Hepatocyte (in vitro differentiated cells): ENCODE measurements at places on chromosomes 16 and 17.

DNA sequence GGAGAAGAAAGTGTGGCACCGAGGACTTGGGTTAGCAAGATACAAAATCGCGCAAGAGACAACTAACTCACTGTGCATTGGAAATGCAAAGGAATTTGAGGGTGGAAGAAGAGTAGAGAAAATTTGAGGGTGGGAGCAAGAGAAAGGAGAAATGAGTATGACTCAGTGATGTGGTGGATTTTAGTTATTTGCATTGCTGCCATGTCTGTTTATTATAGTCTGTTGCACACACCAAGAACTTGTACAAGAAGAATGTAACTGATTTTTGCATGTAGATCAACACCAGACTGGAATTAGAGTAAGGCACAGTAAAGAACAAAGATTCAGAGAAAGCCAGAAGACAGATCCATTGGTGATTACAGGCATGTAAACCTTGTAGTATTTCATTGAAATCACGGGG is 71.6 kb upstream of the SMIM36 start:
- no peak overlapping the region for H3K4me3 ChIP-seq
- no peak for DNase-seq
- H3K36me3 ChIP-seq = no peaks in the 10 kb centered on the region
- H3K27ac ChIP-seq = no peak overlapping the region
- H3K4me1 ChIP-seq = no peaks in the 10 kb centered on the region

DNA sequence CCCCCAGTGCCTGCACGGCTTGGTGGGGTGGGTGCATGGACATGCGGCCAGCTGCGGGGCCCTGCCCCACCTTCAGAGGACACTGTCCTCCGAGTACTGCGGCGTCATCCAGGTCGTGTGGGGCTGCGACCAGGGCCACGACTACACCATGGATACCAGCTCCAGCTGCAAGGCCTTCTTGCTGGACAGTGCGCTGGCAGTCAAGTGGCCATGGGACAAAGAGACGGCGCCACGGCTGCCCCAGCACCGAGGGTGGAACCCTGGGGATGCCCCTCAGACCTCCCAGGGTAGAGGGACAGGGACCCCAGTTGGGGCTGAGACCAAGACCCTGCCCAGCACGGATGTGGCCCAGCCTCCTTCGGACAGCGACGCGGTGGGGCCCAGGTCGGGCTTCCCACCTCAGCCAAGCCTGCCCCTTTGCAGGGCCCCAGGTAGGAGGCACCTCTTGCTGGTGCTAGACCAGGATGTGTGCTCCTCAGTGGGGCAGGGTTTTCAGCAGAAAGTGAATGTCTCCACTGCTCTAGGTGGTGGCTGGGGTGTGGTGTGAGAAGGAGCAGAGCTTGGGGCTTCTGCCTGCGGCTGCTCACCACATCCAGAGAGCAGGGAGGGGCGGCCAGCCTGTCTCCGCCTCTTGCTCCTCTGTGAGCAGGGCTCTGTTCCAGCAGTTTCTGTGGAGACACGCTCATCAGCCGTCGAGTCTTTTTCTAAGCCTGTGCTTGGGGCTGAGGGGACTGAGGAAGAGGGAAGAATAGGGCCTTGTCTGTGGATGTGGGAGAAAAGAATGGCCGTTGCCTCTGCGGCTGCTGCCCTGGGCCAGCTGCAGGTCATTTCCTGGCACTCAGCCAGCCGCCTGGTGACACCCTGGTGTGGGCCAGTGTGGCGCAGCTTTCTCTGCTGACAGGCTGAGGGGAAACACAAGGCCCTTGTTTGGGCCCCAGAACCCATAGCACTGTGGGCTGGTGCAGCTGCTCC is 2.2 kb downstream of the ZNF276 start:
- no peak overlapping the region for H3K4me3 ChIP-seq
- no peaks in the 10 kb centered on the region for H3K36me3 ChIP-seq
- no peak overlapping the region for H3K27ac ChIP-seq
- no peaks in the 10 kb centered on the region for H3K27me3 ChIP-seq
- no peak for DNase-seq

- H3K27me3 ChIP-seq = peaks cover 5% of the 10 kb centered on the region
- no peak overlapping the region for H3K4me3 ChIP-seq
- no peaks in the 10 kb centered on the region for H3K4me1 ChIP-seq
- no peaks in the 10 kb centered on the region for H3K36me3 ChIP-seq
- no peak for DNase-seq
- no peak overlapping the region for H3K27ac ChIP-seq
These were observed 562.8 kb upstream of the GOT2 start for GRCh38 chr16:59296888-59297287.

GRCh38 chr16:78022347-78023060 is at the start of gene CLEC3A:
Gene CLEC3A, plus strand, starts transcription at chr16:78022548. Its CDS starts 79 bp downstream, at chr16:78022627.
- no peak within 1 kb of the TSS for H3K27ac ChIP-seq
- no peaks in the 10 kb centered on the region for H3K4me1 ChIP-seq
- peak; percentile 19 for DNase-seq
- H3K36me3 ChIP-seq = no peaks in the 10 kb centered on the region
- H3K4me3 ChIP-seq = no peak within 1 kb of the TSS

GRCh38 chr16:30523768-30524574 is 2.4 kb downstream of the ZNF768 start:
- no peak for DNase-seq
- H3K27ac ChIP-seq = no peak overlapping the region
- no peaks in the 10 kb centered on the region for H3K36me3 ChIP-seq
- H3K4me3 ChIP-seq = no peak overlapping the region
- peaks cover 14% of the 10 kb centered on the region for H3K4me1 ChIP-seq
- H3K27me3 ChIP-seq = no peaks in the 10 kb centered on the region

- H3K4me1 ChIP-seq = no peaks in the 10 kb centered on the region
- no peaks in the 10 kb centered on the region for H3K27me3 ChIP-seq
- H3K4me3 ChIP-seq = no peak overlapping the region
- DNase-seq = peak; percentile 38
- H3K36me3 ChIP-seq = no peaks in the 10 kb centered on the region
These were observed 10.0 kb downstream of the ATP5PD start for GRCh38 chr17:75036643-75037268.
